ENCODE measurements at places on chromosomes 3 and 15.

DNA sequence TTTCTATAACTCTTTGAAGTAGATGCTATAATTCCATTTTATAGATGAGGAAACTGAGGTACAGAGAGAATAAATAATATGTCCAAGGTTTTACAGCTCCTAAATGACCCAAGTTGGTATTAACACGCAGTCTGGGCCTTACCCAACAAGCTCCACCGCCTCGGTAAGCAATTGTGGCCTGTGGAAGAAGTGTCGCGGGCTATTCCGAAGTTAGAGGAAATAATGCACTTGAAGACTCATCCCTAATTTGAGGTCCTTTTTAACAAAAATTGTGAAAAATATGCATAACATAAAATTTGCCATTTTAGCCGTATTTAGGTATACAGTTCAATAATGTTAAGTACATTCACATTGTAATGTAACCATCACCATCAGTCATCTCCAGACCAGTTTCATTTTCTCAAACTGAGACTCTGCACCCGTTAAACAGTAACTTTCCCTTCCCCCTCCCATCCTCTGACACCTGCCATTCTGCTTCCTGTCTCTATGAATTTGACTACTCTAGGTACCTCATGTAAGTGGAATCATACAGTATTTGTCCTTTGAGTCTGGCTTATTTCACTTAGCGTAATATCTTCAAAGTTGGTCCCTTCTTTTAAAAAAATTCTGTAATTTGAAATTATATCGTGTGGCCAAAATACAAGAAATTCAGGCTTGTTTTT lies 18.2 kb downstream of the IDH3A start:
- no peak for DNase-seq

DNA sequence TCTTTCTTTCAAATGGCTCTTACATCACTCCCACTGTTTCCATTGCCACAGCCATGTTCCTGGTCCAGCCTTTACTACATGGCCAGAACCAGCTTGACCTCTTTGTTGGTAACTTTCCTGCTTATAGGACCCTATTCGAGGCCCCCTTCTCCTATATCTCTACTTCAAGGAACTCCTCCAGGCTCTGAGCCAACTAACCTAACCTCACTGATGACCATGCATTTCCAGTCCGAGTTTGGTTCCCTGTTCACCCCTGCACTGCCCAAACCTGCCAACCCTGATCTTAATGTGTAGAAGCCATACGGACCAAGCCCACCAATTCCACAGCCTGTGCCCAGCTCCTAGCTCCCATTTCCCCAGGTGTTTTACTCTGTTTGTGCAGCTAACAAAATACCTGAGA lies 38.4 kb upstream of the TIPARP start:
- no peak for DNase-seq

- DNase-seq, result no peak
These were observed 19.7 kb upstream of the CGNL1 start for GRCh38 chr15:57356636-57357035.

- DNase-seq, result no peak
These were observed 82.0 kb upstream of the EPHB3 start for GRCh38 chr3:184479426-184480126.

GRCh38 chr3:71238355-71238757 lies 345.2 kb downstream of the FOXP1 start:
- DNase-seq, result no peak

- no peak for DNase-seq
These were observed 100.2 kb downstream of the C3orf70 start for GRCh38 chr3:185052631-185053030.

- DNase-seq, result no peak
These were observed 3.6 kb downstream of the SLC51A start for GRCh38 chr3:196219970-196220311.

DNA sequence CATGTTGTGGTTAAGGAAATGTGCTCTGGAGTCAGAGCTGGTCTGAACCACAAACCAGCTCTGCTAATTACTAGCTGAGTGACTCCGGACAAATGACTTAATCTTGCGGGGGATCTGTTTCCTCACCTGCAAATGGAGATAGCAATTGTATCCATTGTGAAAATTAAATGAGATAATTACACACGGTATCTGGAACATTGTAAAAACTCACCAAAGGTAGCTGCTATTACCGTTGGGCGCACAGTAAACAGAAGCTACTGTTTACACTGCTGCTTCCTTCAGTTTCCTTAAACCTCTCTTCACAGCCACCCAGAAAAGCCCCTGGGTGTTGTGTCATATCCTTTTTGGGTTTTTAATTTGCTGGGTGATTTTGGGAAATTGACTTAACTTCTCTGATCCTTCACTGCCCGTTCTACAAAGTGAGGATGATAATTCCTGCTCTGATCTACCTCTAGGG lies 107.8 kb downstream of the MEGF11 start:
- DNase-seq, result no peak

- no peak for DNase-seq
These were observed 25.9 kb upstream of the UBE2Q2 start for GRCh38 chr15:75817138-75817935.

All from hematopoietic multipotent progenitor cell treated with erythropoietin and hydrocortisone succinate and interleukin-3 and kit ligand, for 8 days (in vitro differentiated cells).